ENCODE measurements at places on chromosomes 4 and X. TPM values are rescaled to one million over a fixed set of nuclear protein-coding genes. Genes with fewer than 3 reads are reported as not detected.

Gene PRRG1
- 5.7 TPM for total RNA-seq

Gene DNAAF6
- 0.10 TPM for total RNA-seq

Gene KDR
- 0.10 TPM for total RNA-seq

Gene GABRB1
- not detected for total RNA-seq

Gene CDX4
- total RNA-seq: not detected
